Retina (tissue), 1 donor: ENCODE measurements at places on chromosomes 2 and 18.

- DNase-seq, result no peak
Measured at GRCh38 chr2:23027396-23027795, 357.6 kb upstream of the KLHL29 start.

DNA sequence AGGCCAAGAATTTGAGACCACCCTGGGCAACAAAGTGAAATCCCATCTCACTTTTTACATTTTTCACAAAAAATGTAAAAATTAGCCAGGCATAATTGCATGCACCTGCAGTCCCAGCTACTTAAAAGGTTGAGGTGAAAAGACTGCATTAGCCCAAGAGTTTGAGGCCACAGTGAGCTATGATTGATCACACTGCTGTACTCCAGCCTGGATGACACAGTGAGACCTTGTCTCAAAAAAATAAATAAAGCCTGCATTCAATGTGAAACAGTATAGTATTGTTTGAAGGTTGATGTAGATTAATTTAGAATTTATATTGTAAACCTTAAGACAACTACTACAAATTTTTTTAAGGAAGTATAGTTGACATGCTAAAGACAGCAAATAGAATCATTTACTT is 53.5 kb downstream of the TBC1D8 start:
- DNase-seq, result no peak

DNA sequence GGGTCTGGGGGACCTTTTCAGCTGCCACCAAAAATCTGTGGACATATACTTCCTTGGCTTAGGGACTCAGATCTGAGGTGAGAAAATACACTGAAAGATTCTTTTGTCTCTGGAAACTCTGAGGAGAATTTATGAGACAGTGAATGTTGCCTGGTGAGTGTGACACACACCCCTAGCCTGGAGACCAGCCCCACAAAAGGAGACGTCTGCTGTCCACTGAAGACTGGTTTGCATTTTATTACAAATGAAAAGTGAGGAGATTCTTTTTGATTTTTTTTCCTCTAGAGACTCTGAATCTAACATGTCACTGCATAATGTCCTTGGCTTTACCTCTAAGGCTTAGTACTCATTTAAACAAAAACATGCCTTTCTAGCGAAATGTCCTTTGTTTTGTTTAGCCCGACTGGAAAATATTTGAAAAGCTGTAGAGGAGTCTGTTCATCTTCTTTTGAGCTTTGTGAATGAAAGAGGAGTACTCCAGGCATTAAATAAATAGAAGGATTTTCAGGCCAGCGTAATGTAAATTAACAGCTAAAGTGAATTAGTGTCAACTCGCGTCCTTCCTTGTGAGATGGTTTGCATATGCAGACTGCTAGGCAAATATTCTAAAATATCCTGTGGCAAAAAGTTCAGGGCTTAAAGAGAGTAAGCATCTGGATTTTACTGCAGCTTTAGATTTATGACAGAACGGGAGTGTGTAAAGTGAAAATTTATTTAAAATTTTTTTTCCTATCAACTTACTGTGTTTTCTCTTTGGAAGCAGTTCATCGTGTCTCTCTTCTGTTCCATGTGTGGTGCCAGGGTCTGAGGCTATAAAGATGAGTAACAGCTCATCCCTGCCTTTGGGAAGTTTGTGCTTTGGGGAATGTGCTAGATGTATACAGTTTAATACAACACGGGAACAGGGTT is 125.4 kb downstream of the VWA3B start:
- peak; percentile 18 for DNase-seq

- peak; percentile 56 for DNase-seq
Measured at GRCh38 chr18:26746398-26746797, 119.1 kb downstream of the AQP4 start.

GRCh38 chr2:134410006-134410405 is 156.1 kb downstream of the MGAT5 start:
- no peak for DNase-seq

DNA sequence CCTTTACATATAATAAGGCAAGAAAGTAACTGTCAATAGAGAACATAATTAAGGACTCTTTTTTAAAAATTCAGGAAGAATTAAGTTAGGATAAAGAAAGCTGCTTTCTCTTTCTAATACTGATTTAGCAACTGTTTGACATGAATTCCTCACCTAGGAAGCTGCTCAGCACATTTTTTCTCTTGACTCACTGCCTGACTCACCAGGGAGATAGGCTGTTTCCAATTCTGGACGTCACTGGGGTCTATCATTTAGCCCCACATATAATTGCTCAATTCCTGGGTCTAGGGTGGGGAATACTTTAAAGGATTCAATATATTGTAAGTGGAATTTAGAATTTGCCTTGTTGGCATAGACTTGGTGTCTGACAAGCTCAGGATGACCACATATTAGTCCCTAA is 50.8 kb upstream of the UGP2 start:
- no peak for DNase-seq

- no peak for DNase-seq
Measured at GRCh38 chr18:55731594-55732042, 143.6 kb upstream of the TCF4 start.

GRCh38 chr2:80968450-80968849 is 663.9 kb upstream of the LRRTM1 start:
- DNase-seq, result no peak

DNA sequence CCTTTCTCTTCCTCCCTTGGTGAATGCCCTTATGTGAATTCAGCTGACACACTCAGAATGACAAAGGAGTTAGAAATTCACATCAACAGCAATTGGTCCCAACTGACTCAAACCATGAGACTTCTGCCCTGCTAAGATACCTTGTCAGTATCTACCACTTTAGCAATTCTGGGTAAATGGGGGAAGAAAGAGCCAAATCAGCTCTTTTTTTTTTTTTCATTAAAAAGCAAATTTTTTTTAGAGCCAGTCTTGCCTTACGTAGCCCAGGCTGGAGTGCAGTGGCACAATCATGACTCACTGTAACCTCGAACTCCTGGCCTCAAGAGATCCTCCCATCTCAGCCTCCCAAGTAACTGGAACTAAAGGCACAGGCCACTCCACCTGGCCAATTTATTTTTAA is 1.7 kb upstream of the PPP4R1 start:
- DNase-seq, result no peak
